ENCODE measurements at places on chromosomes 1 and 21. TPM values are rescaled to one million over a fixed set of nuclear protein-coding genes. Genes with fewer than 3 reads are reported as not detected.
A peak's percentile ranks its signal among the peaks of the same experiment; 100 is the strongest.

DNA sequence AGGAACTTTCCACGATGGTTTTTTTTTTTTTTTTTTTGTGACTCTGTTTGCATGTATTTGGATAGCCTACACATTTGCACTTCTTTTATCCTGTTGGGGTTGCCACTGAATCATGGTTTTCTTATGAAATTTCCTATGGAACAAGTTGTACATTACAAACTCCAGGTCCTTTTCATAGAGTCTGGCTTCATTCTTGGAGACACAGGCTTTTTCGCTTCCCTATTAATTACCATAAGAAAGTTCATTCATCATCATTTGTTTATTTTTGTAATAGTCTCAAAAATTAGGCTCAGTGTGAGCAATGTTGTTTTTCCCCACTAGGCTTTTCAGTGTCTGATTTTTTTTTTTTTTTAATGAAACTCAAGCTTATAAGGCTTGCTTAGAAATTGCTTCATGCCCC is 179.4 kb downstream of the FMN2 start:
- no peak for DNase-seq

DNA sequence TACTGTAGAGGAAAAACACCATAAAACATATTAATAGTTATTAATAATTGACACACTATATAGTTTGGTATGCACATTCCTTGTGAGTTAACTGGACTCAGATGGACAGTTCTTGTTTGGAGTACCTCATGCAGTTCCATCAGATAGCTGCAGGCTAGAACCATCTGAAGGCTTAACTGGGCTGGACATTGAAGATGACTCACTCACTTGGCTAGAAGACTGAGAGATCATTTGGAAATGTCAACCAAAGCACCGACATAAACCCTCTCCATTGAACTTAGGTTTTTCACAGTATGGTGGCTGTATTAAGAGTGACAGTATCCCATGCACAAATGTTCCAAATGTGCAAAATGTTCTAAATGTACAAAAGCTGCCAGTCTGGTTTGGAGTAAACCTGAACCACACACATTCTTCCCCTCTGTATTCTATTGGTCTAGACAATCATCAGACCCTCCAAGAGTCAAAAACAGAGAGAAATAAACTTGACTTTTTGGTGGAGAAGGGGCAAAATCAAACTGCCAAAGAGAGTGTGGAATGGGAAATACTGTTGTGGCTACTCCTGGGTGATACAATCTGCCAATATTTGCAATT is 708.4 kb downstream of the KCNT2 start:
- peak; percentile 70 for DNase-seq

DNA sequence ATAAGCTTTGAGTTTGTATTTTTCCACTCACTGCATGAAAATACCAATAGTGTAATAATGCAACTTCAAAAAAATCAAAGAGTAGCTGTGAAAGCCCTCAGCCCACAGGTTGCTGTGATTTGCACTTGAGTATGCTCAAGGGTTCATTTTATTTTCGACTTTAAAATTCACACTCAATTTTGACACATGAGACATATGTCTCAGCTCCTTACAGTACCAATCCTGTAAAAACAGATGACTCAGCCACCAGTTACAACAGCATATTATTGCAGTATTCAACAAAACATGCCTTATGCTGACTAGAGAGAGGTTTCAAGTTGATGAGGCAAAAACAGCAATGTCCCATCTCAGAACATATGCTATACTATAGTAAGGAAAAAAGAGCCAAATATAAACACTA is 66.1 kb downstream of the CYYR1 start:
- peak; percentile 86 for DNase-seq

- DNase-seq, result peak; percentile 10
These were observed 16.5 kb upstream of the LHX4 start for GRCh38 chr1:180213401-180214170.

- DNase-seq, result no peak
These were observed 30.9 kb downstream of the PDE9A start for GRCh38 chr21:42684109-42684916.

DNA sequence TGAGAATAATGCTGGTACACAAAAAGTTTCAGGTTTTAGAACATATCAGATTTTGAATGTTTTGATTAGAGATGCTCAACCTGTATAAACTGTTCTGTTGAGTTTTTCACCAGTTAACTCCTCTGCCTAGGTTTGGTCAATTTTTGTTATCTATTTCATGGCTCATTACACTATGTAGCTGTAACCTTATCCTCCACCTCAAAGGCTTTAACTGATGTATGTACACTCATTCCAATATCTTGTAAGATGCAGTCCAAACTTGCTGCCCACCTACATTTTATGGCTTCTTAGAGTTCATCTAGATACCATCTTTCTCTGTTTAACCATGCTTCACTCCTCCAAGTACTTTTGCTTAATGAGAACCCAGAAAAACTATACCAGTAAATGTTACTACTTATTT is 107.8 kb downstream of the EIF4G3 start:
- DNase-seq, result no peak

DNA sequence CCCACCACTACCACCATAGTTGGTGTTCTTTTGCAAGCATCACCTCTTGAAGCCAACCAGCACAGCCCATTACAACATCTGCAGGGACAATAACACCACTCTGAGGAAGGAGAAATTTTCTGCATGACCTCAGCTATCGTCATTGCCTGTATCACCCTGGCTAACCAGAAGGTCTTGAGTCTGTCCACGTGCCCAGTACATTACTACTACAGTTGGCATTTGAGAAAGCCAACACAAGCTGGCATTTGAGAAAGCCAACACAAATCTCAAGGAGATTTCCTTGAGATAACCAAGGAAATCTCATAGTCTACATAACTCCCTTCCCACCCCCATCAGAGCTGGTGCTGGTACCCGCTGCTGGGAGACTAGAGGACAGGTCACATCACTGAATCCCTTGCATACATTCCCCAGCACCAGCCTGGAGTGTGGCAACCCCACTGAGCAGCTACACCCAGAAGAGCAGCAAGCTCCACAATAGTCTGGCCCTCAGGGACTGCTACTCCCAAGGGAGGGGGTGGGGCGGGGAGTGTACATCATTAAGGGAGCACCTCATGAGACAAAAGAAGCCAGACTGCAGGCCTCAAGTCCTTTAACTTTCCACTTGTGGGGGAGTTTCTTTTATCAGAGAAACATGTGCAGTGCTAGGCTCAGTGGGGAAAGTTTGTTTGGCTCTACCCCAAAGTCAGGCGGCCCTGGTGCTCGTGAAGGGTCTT is 46.0 kb upstream of the GUCA2A start:
- DNase-seq, result peak; percentile 40

GRCh38 chr1:88169939-88170338 is 514.1 kb upstream of the PKN2 start:
- no peak for DNase-seq

DNA sequence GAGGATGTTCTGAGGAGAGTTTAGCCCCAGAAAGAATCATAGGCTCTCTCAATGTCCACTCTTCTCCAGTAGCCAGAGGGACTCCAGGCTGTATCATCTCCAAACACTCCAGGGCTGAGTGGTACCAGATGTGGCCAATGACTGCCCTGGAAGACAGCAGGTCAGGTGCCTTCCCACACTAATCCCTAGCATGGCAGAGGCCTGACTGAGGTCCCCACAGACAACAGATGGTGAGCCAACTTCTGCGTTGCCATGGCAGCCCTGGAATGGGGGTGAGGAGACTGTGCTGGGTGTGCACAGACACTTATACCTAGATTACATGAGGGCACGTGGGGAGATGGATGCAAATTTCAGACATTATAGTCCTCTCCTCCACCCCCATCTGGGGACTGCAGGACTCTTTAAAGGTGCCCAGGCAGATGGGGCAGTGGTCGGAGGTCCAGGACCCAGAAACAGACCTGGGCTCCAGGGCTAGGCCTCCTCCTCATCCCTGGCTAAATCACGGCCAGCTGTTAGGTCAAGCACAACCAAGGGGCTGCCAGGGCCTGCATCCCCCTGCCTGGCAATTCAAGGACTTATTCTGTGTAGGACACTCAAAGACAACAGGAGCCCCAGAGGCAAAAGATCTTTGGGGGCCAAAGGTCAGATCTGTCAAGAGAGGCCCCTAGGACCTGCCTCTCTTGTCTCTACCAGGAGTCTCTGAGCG is 42.9 kb downstream of the CAMK2N1 start:
- DNase-seq, result no peak

DNA sequence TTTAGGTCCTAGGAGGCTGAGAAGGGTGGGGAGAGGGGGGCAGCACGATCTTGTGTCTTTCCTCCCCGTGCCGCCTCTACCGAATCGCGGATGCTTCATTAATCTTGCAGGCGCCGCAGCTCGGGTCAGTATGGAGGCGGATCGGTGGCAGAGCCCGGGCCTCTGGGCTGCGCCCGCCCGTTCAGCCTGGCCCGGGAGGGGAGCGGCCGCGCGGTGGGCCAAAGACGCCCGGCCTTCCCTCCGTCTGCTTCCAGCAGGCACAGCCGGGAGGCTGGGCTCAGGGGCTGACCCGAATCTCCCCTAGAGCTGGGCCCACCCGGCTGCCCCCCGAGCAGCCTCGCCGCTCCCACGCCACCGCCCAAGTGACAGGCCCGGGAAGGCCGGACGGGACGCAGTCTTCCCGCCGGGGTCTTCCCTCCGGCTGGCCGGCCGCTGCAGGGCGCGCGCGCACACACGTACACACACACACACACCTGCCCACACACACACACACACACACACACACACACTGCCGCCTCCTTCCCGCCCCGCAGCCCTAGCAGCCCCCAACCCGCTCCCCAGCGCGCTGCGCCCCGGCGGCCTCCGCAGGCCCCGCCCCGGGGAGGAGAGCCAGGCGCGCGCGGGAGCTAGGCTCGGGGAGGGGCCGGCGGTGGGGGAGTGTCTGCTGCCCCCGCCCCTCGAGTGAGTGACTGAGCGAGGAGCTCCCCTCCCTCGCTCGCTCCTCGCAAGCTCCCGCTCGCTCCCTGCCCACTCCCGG is at the start of gene C1orf21:
C1orf21 (plus strand) TSS at position 718 of the 757 bp plus-strand sequence. CDS start 90,481 bp downstream, outside the sequence.
- DNase-seq, result peak; percentile 89

- DNase-seq, result peak; percentile 8
These were observed 105.5 kb downstream of the LYPLAL1 start for GRCh38 chr1:219279017-219279770.

GRCh38 chr1:177219554-177220458 is 49.0 kb downstream of the BRINP2 start:
- no peak for DNase-seq

DNA sequence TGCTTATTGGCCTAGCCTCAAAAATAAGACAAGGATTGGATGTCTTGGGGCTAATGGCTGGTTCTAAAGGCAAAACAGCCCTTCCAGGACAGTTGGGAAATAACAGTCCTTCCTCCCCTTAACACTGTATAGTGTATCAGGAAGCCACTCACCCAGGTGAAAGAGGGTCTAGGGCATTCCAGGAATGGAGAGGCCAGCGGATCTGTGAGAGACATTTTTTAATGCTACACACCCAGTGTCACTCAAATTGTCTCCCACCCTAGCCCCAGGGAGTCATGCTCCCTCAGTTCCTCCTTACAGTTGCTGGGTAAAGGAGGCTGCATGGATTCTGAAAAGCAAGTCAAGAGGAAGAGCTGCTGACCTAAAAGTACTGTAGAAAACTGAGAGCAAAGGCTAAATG is 24.1 kb upstream of the EXO1 start:
- DNase-seq, result no peak

DNA sequence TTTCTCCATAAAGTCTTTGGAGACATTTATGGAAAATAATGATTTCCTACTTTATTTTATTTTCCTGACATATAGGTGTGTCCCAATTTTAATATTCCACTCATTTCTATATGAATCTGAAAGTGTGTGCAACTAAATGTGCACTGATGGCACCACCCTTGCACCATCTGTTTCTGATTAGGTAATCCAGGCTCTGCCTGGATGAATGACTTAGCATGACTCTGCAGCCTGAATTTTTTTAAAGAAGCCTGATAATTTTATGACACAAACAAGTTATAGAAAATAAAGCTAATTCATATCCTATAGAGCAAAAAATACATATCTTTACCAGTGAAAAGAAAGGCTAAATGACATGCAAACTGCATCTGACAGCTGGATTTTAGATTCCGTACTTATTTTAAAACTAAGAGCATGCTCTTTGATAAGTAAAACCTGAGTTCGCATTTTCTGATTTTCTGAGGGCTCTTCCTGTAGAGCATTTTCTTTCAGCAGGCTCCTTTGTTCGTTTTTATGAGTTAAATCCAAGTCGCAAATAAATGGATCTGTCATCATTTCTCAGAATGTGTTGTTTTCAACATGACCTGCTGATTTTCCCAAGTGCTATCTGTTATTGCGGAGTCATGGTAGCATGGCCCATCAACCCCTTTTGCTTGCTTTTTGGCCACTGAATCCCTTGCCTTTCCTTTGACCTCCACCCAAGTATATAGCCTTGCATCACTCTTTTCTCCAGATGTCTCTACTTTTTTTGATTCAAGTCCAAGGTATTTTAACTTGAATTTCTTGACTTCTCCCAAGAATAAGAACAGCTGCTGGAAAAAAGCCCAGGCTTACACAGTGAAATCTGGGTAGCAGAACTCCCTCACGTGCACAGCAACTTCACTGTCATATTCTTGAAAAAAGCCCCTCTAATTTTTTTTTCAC is 52.8 kb upstream of the LYPLAL1 start:
- peak; percentile 2 for DNase-seq

DNA sequence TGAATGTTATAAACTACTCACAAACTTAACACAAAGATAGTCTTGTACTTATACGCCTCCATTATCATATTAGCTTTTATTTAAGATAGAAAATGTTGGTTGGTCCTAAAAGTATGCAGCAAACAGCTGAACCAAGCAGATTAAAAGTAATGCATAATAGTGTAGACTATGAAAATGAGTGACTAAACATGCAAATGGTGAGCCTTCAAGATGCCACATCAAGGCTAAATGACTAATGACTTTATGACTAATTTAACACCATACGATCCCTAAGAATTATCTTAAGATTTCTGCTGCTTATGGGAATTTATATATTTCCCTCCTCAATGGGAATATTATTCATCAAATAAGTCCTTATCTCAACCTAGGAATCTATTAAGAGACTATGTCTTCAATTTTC is 4.6 kb downstream of the GPATCH2 start:
- no peak for DNase-seq

DNA sequence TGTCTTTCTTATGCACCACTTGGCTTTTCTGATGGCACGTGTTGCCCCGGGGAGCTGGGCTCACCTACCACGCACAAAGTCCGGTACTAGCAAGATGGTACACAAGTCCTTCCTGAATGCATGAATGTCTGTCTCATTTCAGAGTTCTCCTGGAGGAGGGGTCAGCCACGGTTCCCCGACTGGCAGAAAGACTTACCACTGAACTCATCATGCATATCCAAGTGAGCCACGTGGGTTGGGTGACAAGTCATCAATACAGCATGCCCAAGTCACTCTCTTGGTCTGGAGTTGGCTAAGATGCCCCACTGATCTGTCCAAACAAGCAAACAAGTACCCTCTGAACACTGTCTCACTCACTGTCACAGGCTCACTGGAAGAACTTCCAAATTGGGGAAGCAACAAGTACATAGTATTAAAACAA is 28.6 kb upstream of the MX1 start:
- no peak for DNase-seq

GJA4 gene
- total RNA-seq, result not detected

TFF2 gene
- not detected for total RNA-seq

KCNQ4 gene
- not detected for total RNA-seq

BATF3 gene
- total RNA-seq, result not detected

AMY1C gene
- not detected for total RNA-seq

PLPP3 gene
- 0.99 TPM for total RNA-seq

SYNC gene
- total RNA-seq, result 60.0 TPM

LPAR3 gene
- 8.6 TPM for total RNA-seq

OPTC gene
- total RNA-seq, result not detected

TEDDM1 gene
- total RNA-seq, result not detected

SPATA45 gene
- not detected for total RNA-seq
